Hepatic stellate cell (primary cell): ENCODE measurements at places on chromosomes 11 and 22.
A peak's percentile ranks its signal among the peaks of the same experiment; 100 is the strongest.

GRCh38 chr11:31967404-31968130, 123.3 kb upstream of the RCN1 start:
- no peak for DNase-seq

- DNase-seq = peak; percentile 46
Observed at GRCh38 chr11:69014084-69014851, 1.2 kb upstream of the MRGPRF start.

- DNase-seq = no peak
Observed at GRCh38 chr11:47183031-47183856, 3.0 kb downstream of the PACSIN3 start.

DNA sequence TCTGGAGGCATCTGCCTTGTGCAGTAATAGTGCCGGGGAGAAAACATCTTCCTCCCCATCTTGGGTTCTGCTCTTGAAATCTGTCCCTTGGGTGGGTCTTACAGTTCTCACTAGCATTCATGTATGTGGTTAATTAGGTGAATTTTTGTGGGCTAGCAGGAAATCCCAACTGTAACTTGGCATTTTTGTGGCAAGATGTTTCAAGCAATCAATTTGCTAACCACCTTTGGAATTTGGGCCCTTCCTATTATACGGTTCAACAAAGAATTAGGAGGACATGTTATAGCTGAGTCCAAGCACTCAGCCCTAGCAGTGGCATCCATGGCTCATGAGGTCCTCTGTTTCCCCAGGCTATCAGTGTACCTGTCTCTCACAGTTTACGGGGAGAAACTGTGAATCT, 89.1 kb upstream of the MTNR1B start:
- DNase-seq = no peak

- DNase-seq = no peak
Observed at GRCh38 chr22:23227380-23227779, 47.1 kb downstream of the BCR start.

- no peak for DNase-seq
Observed at GRCh38 chr22:49298834-49299750, 528.6 kb downstream of the BRD1 start.

DNA sequence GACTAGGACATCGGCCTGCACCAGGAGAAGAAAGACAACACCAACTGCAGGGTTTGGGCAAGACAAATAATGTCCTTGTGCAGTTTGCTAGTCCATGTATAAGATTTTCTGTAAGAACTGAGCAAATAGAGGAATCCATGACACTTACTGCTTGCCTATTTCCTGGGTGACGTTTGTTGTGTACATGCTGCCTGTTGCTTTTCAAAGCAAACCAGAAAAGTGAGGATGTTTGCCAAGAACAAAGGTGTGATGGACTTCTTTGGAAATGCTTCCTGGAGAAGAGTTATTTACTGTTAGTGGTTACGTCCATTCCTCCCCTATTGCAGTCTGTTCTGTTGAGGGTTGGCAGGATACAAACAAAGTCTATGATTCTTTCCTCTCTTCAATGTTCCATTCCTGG, 126.5 kb downstream of the CASP12 start:
- DNase-seq = no peak

GRCh38 chr11:75635066-75635862, 33.6 kb downstream of the MAP6 start:
- no peak for DNase-seq

DNA sequence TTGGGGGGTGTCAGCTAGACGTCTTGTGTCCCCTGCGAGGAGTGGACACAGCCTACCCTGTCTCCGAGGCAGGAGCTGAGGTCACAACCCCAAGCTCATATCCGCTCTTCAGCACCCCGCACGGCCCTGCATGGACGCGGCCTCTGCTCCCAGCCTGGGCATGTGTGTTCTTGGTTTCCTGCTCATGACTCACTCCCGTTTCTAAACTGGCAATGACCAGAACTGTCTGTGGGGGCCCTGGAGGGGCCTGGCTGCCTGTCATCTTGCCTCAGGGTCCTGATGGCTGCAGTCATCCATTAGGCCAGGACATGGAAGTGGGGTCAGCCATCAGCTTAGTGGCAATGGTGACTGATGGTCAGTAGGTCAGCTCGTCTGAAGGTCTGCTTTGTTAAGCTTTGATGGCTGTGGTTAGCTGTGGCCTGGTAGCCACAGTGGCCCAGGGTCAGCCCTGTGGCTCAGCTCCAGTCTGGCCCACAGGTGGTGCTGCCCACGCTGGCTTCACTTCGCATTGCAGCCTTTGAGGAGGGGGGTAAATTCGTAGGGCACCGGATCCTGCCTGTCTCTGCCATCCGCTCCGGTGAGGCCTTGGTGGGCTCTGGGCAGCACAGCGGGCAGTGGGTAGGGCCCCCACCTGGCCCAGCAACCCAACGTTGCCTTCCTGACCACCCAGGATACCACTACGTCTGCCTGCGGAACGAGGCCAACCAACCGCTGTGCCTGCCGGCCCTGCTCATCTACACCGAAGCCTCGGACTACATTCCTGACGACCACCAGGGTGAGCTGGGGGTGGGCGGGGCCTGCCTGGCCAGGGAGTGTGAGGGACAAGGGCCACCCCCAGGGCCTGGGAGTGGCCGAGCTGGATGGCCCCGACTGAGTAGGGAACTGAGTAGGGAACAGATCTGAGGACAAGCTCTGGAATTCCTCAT, 12.0 kb downstream of the PLCB3 start:
- DNase-seq = no peak

DNA sequence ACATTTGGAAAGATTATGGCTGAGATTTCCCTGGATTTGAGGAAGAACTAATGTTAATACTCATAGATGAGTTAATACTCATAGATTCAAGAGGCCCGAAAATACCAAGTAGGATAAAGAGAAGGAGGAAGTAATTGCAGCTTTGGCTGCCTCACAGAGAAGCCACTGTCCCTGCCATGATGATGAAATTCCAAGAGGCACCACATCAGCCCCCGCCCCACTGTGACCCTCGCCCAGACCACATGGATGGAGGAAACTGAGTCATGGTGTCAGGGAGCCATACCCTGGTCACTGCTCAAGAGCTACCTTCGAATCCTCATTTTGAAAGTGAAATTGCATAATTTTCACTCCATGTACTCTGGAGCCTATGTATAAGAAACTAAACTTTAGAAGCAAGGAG, 92.9 kb upstream of the SLC22A12 start:
- no peak for DNase-seq

- no peak for DNase-seq
Observed at GRCh38 chr11:90556026-90556425, 333.2 kb upstream of the CHORDC1 start.

DNA sequence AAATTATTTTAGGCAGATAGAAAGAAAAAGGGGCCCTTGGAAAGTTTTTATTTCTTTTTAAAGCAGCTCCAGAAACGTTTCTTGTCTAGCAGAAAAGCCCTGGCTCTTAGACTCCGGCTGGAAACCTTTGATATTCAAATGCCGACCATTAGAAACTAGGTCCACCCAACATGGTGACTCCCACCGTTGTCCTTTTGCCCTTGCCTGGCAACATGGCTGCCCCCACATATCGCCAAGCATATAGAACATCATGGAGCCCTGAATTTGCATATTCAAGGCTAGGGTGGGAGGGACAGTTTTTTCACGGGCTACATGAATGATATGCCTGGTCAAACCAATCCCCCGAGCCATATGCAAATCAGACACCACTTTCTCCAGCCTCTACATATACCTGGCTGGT, 1379.0 kb downstream of the LRRC4C start:
- no peak for DNase-seq

- DNase-seq = no peak
Observed at GRCh38 chr11:33988586-33989370, 62.8 kb upstream of the CAPRIN1 start.

DNA sequence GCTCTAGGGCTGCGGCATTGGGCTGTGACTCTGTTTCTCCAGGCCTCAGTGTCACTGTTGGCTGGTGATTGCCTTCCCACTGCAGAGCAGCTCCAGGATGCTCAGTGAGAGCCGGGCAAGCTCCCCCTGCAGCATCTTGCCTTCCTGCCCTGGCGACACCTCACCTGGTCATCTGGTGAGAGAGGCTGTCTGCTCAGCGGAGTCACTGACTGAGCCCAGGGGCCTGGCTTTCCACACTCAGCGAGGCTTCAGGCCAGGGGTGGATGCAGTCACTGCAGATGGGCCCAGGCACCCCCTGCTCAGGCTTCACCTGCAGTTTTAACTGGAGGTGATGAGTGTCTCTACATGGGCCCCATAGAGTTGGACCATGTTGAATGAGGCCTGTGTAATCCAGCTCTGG, 136.8 kb downstream of the CACNA1I start:
- no peak for DNase-seq

DNA sequence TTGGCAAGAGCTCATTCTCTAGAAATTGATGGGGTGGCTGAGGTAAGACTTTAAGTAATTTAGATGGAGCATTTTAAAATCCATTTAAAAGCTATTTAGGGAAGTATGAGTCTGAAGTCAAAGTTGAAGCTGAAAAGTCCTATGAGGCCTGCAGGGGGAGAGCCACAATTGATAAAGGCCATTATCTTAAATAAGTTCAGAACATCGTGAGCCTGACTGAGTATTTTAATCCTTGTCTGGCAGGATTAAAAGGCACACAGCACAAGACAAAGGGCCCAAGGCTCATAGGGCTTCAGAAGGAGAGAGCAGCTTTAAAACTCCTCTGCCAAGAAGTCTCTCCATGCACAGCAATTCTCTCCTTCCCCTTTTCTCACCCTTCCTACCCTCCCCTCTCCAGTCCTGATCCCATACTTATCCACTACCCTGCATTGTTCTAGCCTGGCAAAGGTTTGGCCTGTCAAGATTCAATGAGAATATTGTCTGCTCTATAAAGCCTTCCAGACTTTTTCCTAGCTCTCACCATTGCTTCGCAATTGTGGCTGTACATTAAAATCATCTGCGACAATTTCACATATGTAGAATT, 1312.9 kb downstream of the FAM181B start:
- DNase-seq = no peak

DNA sequence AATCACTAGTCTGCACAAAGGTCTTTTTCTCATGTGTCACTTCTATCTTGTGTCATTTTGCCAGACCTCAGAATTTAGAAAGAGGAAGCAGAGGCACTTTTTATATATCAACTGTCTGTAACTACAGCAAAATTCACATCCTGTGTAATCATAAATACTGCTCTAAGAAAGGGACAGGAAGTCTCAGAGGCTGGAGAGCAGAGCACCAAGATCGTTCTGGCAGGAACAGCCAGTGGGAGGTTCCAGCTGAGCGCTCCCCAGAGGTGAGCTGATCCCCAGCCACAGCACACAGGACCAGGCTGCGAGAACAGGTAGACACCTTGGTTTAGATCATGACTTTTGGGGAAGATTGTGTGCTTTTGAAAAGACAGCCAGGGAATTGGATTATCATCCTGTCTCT, at the start of gene MS4A7:
MS4A7 (plus strand) TSS at position 179 of the 400 bp plus-strand sequence. CDS start 4,610 bp downstream, outside the sequence.
- no peak for DNase-seq

DNA sequence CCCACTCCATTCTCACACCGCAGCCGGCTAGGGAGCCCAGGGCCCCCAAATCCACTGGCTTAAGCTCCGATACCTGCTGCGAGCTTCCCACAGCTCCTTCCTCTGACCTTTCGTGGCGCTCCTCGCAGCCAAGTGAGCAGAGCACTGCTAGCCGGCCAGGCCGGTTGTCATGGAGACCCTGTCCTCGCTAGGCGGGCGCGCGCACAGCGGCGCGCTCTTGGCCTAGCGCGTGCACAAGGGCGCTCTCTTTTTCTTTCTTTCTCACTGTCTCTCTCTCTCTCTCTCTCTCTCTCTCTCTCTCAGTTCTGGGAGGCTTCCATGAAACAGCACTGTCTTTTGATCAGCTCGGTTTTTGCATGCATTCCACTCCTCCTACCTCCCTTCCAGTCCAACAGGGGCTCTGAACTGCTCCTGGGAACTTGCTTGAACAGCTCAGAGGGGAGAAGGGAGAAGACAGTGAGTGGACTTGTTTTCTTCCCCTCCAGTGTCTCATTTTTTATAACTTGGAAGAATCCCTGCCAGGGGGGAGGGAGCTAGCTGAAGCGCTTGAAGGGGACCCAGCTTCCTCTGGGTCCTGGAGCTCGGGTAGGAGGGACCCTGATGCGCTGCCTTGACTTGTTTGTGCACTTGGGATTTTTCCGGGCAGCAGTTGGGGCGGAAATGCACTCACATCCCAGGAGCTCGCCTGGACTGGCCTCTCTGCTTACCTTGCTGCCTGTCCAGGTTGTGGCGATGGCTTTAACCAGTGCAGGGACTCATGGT, 100.3 kb upstream of the AKIP1 start:
- DNase-seq = peak; percentile 74

DNA sequence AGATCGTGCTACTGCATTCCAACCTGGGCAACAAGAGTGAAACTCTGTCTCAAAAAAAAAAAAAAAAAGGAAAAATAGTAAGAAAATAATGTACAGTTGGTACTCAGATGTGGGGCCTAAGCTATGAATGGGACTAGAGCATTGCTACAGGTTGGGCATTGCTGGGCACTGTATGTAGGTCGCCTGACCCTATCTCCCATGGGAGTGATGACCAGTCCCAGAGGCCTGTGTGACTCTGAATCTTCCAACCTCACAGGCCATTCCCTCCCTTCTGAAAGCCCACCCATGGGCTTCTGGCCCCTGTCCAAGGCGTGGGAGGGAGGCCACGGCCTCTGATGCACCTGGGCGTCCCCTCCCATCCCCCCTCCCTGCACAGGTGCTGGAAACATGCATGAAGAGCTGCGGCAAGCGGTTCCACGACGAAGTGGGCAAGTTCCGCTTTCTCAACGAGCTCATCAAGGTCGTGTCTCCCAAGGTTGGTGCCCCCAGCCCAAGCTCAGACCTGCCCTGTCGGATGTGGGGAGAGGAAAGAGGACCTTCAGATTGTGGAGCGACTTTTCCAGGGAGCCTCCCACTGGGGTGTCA, 9.5 kb downstream of the GGA1 start:
- DNase-seq = no peak

GRCh38 chr11:98047647-98048046, 973.1 kb upstream of the CNTN5 start:
- DNase-seq = no peak

DNA sequence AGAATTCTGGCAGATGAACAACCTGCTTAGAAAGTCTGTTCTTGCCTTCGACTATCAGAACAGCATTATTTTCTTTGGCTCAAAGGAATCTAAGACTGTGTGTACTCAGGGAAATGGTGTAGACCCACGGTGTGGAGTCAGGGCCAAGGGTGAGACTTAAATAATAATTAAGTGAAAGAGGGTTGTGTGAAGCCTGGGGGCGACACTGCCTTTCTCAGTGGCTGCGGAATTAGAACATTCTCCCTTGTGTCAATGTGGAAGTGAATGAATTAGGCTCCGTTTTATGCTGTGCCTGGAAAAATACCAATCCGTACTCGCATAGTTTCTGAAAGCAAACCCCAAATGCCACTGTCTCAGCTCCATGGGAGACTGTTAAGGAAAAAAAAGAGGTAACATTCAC, 50.7 kb downstream of the NAV2 start:
- DNase-seq = no peak

GRCh38 chr11:4032097-4032496, 62.5 kb upstream of the RRM1 start:
- no peak for DNase-seq

GRCh38 chr11:95398437-95399112, 167.6 kb upstream of the SESN3 start:
- no peak for DNase-seq

- no peak for DNase-seq
Observed at GRCh38 chr11:38345286-38345685, 1747.2 kb upstream of the RAG2 start.
